ENCODE measurements at places on chromosomes 5 and 9.

GRCh38 chr9:68925175-68925574 is 88.7 kb downstream of the PRKACG start:
- DNase-seq: no peak

DNA sequence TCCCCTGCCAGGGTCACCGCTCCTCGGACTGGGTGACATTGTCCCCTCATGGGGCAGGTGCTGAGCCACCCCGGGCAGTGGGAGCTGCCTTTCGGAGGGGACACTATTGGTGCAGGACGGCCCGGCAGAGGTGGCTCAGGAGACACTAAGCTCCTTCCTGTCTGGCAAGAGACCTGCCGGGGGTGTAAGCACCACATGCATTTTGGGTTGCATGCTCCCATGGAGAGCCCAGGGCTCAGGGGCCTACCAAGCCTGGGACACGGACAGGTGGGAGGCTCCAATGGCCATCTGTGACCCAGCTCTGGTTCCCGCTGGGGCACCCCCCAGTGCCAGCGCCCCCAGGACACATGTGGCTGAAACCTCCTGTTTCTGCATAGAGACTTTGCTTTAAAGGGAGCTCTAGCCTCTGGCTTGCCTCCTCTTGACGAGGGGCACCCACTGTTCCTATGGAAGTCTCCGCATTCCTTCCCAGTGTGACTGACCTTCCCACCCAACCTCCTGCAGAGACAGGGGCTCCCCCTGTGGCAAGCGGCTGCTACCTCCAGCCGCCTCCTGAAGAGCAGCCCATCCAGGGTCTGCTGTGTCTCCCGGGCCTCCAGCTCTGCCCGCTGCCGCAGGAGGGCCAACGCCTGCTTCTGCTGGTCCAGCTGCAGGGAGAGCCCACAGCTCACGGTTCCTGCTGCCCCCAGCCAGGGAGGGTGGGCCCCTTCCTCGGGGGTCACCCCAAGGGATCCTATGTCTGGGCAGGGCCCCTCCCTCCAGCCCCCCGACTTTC is 28.1 kb downstream of the CCDC187 start:
- no peak for DNase-seq

DNA sequence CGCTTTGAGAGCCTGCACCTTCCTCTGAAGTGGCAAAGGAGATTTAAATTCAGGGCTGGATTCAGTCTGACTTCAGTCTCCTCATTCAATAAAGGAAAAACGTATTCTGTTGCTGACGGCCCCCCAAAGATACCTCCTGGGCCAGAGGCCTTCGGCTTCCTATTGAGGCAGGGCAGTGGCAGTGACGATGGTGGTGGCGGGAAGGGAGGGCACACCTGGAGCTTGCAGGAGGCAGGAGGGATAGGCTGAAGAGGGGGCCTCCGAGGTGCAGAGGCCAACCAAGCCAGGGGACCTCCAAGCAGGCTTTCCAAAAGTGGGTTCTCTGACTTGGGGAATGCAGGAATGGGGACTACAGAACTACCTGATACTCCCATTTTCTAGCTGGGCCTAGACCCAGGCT is 15.9 kb downstream of the RNF44 start:
- DNase-seq: no peak

DNA sequence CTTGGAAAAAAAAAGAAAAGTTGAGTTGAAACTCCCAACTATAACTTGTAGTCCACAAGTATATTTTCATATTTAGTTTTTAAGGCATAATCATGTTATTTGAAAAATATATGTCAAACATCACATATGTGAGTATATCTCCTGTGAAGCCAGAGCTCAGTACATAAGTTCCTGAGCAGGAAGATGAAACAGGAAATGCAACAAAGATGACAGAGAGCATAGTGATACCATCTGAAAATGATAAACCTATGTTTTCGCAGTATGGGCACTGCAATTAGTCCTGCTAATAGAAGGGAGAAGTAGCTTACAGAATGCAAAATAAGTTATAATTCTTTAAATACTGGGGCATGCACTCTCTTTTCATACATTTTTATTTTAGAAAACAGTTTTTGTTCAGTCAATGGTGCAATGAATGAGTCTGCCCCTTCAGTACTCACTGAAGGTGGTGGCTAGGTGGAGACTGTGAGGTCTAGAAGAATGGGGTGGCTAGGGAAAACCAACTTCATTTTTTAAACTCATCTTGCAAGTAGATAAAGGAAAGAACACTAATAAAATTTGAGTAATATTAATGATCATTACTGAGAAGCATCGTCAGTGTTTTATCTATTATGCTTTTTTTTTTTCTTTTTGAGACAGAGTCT is 54.1 kb upstream of the FYB1 start:
- DNase-seq: no peak

DNA sequence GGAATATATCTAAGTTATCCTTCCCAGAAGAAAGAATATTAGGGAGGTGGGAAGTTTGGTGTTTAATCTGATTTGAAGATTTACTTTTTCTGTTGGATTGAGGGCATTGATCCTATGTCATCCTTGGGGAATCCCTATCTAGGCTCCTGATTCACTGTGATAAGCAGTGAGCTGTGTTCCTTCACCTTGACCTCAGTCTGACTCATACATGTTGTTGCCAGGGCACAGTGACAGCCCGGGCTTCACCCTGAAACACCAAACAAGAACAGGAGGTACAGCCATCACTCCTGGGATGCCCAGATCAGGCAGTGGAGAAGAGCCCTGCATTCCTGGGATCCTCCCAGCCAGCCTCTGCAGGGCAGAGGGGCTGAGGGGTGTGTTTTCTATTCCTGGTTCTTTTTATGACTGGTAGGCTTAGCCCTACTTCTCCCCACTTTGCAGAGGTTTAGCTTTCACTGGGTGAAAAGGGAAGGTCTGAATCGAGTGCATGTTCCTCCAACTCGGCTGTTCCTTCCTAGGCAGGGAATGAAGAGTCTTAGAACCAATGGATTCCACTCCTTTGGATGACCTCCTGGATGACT is 3.1 kb upstream of the FAM53C start:
- peak; percentile 72 for DNase-seq

GRCh38 chr5:180600554-180601041 is 9.3 kb upstream of the SCGB3A1 start:
- no peak for DNase-seq

DNA sequence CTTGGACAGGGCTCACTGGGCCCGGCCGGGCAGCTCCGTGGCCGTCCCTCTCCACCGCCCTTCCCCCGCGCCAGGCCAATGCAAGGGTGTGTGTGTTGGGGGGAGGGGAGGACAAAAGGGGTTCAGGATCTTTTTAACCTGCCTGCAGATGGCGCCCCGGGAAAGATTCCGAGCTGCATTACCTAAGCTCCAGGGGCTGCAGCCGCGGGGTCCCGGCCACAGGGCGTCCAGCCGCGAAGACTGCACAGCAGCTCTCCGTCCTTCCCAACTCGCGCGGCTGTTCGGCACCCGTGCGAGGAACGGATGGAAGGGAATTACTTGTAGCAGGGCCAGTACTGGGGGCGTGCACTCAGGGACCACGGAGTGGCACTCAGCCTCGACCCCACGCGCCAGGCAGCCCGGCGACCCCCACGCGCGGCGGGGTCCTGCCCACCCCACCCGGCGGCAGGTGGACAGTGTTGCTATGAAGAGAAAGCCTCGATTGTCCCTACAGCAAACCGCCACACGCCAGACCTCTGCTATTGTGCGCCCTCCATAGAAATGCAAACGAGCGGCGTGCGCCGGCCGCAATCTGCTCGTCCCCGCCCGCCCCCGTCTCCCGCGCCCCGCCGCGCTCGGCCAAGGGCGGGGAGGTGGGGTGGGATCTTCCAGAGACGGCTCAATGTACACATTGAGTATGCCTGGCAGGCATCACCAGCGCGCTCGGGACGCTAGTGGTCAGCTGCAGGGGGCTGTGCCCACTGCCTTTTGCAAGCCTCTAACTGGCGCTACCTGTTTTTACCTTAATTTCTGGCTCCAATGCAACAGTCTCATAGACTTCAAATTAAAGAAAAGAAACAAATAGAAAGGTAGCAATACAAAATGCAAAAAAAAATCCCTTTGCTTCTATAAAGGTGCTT is 796 bp upstream of the GADD45G start:
- DNase-seq: peak; percentile 55

- no peak for DNase-seq
These were observed 201.2 kb upstream of the MPDZ start for GRCh38 chr9:13480693-13481092.

DNA sequence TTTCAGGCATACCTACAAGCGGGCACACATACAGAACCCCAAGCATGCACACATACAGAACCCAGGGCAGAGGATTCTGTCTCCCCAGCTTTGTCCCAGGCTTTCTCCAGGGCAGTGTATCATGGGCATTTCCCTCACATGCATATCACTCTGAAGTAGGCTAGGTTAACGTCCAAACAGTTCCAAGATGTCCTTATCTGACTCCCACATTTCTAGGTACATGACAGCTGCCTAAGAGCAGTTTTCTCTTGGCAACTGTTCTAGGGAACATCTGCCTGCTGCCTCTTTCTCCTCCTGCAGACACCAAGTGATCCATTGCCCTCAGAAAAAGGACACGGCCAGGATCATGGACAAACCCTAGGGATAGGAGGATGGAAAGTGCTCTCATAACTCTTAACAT is 84.9 kb upstream of the NR3C1 start:
- no peak for DNase-seq

- DNase-seq: no peak
These were observed 24.0 kb upstream of the TCF7 start for GRCh38 chr5:134090522-134090921.

- DNase-seq: no peak
These were observed 94.1 kb downstream of the GPR21 start for GRCh38 chr9:123127512-123128075.

DNA sequence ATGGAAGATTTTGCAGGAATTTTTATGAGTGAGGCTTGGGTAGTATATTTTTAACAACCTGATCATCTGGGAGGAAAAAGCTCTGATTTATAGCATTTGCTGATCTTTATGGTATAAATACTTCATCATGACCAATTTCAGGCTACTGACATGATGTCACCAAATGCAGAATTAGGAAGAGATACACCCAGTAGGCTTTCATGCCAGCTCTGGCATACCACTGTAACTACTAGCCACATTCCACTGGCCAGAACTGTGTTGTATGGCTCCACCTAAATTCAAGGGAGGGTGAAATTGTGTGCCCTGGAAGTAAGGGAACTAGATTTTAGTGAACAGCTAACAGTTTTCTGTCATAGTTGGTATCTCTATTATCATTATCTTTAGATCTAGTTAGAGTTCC is 17.6 kb downstream of the AP3S1 start:
- DNase-seq: peak; percentile 25
